ENCODE measurements at places on chromosomes 7 and 10.

- DNase-seq, result no peak
Measured at GRCh38 chr7:94264756-94265155, 129.9 kb upstream of the COL1A2 start.

GRCh38 chr7:100719523-100720278 is 567 bp upstream of the EPO start:
- DNase-seq, result no peak

GRCh38 chr7:135745703-135746312 is 2.8 kb downstream of the FAM180A start:
- no peak for DNase-seq

DNA sequence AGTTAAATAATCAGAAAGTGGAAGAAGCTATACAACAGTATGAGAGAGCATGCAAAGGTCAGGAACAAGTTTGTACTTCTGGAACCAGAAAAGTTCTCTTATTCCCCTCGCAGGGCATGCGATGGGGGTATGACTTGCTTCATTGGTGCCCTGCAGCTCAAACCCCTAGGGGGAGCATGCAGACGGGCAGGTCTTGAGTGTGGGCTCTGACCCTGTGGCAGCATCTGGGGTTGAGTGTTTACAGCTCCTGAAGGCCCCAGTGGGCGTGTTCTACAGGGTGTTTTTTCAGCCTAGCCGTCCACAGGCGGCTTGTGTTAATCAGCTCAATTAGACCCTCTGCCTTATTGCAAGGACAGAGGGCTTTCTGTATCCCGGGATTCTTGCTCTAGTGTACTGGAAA is 44.5 kb downstream of the KIF20B start:
- DNase-seq, result no peak

DNA sequence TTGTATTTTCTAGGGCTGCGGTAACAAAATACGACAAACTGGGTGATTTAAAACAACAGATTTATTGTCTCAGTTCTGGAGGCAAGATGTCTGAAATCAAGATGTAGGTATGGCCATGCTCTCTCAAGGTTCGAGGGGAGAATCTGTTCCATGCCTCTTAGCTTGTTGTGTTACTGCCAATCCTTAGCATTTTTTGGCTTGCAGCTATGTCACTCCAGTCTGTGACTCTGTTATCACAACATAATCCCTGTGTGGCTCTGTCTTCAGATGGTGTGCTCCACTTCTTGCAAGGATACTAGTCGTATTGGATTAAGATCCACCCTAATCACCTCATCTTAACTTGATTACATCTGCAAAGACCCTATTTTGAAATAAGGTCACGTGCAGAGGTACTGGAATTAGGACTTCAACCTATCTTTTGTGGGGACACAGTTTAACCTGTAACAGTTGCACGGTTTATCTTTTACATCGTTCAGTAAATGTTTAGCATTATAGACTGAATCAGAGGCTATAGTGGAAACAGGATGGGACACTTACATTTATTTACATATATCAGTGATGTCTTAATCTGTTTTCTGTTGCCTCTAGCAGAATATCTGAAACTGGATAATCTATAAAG is 3.1 kb downstream of the C1GALT1 start:
- no peak for DNase-seq

GRCh38 chr10:3811291-3811870 is 26.4 kb upstream of the KLF6 start:
- DNase-seq, result peak; percentile 30

- no peak for DNase-seq
Measured at GRCh38 chr7:127833641-127834040, 181.6 kb downstream of the SND1 start.

GRCh38 chr7:120218712-120219111 is 54.3 kb upstream of the KCND2 start:
- no peak for DNase-seq

DNA sequence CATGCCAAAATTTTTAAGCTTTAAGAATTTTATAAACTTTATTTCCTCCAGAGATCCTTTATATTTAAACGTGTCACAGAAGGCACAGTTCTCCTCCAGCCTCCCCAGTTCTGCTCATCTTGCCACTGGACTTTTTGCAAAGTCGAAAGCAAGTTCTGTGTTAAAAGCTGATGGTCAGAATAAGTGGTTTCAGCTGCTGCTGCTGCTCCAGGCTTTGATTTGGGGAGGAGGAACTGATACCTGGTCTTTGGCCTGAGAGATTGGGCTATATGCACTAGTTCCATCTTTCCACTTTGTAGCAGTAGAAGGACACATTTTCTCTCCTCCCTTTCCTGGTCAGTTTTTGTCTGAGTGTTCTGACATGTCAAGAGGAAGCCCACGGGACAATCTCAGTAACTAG is 435.9 kb upstream of the PHF14 start:
- no peak for DNase-seq

DNA sequence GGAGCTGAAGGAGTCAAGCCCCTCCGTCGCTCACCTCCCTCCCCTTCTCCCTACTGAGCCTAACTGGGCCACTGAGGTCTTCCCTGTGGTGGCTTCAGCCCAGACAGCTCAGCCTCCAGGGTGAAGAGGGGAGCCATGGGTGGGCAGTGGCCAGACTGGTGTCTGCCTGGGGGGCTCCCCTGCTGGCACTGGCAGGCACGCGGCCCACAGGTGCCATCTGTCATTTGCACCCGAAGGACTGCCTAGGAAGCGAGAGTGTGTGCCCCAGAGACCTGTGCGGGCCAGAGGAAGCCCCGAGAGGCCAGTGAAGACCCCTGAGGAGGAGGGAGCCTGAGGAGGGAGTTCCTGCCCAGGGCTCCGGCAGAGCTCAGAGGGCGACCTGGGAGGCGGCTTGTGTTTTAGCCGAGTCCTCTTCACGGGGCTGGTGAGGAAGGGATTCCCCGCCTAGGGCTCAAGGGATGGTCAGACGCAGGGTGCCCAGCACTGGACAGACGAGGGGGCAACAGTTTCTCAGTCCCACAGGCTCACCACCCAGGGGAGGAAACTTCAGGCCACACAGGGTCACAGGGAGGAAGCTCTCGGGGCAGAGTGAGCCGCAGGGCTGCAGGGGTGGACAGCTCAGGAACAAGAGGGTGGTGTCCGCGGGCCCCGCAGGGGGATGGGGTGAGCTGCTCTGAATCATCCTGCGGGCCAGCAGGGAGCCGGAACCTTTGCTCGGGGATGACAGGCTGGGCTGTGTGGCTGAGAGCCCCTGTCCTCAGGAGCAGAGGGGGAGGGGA is 76.2 kb upstream of the PPP2R2D start:
- DNase-seq, result no peak

Data from GM12892 (cell line).